Activated naive CD8-positive, alpha-beta T cell treated with anti-CD3 and anti-CD28 coated beads, Interleukin-2, amount 50 U/mL, for 16 hours (primary cell): ENCODE measurements at places on chromosomes 1 and 21.

- no peak for DNase-seq
These were observed 28.8 kb downstream of the PIK3C2B start for GRCh38 chr1:204465546-204466415.

GRCh38 chr1:182198006-182198605 lies 136.6 kb upstream of the ZNF648 start:
- no peak for DNase-seq

- DNase-seq = no peak
These were observed at the start of gene CLIC6 for GRCh38 chr21:34668803-34669148. Gene CLIC6 (plus strand): TSS chr21:34668994. CDS start chr21:34669389, 395 bp downstream.

DNA sequence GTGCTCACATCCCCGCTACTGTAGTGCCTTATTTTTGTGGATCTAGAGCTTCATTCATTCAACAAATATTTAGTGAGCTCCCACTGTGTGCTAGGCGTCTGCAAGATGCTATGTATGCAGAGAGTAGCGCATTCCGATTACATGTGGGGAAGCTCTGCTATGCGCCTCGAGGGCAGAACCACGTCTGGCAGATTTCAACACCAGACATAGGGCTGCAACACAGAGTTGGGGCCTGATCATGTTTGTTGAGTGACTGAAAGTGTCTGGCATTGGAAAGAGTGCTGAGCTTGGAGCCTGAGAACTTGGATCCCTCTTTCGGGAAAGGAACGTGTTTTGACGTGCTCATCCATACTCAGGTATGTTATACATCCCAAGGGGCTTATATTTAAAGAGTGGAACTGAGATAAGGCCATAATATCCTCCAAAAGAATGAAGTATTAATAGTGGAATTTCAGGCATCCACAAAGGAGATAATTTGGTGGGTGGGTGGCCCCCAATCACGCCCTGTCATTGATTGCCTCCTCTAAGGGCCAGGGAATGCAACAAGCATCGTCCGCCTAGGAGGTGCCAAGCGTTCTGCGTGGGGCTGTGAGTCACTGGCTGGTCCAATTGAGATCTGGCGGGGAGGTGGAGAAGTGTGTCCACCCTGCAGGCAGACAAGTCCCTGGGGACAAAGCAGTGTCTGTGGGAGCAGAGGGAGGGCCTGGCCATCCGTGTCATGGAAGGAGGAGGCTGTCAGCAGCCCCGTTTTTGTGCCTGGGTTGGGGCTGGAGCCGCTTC lies 62.8 kb upstream of the ZBTB40 start:
- no peak for DNase-seq

DNA sequence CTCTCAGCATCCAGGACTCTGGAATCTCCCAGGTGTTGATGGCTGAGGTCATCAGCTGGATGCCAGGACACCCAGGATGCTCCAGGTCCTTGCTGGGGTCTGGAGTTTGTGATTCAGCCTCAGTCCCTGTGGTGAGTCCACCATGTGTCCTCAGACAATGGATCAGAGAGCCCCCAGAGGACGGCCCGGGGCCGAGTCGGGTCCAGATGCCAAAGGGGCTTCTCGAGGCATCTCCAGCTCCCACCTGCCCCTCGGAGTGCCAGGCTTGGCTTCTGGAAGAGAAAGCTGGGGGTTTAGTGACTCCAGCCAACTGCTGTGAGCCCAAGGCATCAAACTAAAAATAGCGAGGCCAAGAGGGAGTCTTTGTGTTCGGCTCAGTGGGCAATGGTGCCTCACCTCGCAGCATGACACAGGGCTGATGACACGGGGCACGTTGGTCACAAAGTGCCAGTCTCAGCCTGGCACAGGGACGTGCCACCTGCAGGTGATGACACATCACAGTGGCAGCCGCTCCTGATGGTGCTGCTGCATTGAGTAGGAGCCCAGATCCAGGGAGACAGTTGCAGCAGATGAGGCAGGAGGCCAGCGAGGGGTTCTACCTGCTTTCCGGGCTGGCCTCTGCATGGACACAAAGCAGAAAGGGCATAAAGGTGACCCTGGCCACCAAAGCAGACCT lies 10.6 kb downstream of the PDE9A start:
- no peak for DNase-seq

GRCh38 chr1:36207339-36207738 lies 16.9 kb upstream of the THRAP3 start:
- no peak for DNase-seq

DNA sequence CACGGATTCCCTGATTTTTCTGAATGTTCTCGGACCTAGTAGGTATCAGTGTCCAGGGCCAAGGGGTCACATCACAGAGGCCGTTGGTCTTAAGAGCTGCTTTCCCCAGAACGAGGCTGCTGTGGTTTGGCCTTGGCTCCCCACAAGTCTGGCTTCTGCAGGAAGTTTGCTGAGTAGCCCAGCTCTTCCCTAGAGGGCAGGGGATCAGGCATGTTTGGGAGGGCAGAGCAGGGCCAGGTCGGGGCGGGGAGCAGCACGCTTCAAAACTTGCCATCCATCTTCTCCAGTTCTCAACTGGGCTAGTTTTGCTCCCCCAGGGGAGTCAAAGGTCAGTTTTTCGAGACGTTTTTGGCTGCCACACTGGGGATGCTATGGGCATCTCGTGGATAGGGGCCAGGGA lies 37.0 kb downstream of the MAN1C1 start:
- DNase-seq = no peak
